A673 (cell line): ENCODE measurements at places on chromosomes 16 and 17.

- no peak for DNase-seq
Measured at GRCh38 chr16:13421726-13422125, 498.2 kb upstream of the ERCC4 start.

DNA sequence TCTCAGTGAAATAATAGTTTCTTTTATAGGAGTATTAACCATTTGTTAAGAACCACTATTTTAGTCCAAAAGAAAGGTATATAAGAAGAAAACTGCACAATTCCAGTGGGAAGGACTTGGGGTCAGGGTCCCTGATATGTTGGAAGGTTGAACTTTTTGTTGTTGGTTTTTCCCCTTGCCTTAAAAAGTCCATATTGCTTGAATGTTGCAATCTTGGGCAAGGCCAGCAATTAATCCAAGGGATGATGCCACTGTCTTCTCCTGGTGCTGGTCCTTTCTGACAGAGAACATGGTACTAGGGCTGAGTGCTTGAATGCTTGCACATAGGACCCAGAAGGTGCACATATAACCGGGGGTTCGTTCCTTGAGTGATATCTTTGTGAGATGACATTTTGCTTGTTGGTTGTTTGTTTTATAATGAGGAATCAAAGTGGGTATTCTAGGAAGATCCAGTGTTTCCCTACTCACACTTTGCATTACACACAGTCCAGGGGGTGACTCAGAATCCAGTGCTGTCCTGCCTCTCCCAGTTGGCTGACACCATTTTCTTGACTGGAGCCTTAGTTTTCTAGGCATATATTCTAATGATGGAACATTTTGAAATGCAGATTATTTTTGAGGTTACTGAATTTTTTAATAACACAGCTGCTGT lies 54.9 kb downstream of the SIAH1 start:
- DNase-seq: no peak

GRCh38 chr16:54720259-54720658 lies 210.4 kb upstream of the IRX5 start:
- no peak for DNase-seq

- DNase-seq: no peak
Measured at GRCh38 chr17:19569785-19570543, 36.3 kb downstream of the SLC47A1 start.

- peak; percentile 26 for DNase-seq
Measured at GRCh38 chr16:54538276-54538675, 251.7 kb upstream of the IRX3 start.

- DNase-seq: no peak
Measured at GRCh38 chr16:1315081-1316032, 5.9 kb downstream of the UBE2I start.

GRCh38 chr17:31224366-31224765 lies 72.7 kb downstream of the OMG start:
- DNase-seq: peak; percentile 39

DNA sequence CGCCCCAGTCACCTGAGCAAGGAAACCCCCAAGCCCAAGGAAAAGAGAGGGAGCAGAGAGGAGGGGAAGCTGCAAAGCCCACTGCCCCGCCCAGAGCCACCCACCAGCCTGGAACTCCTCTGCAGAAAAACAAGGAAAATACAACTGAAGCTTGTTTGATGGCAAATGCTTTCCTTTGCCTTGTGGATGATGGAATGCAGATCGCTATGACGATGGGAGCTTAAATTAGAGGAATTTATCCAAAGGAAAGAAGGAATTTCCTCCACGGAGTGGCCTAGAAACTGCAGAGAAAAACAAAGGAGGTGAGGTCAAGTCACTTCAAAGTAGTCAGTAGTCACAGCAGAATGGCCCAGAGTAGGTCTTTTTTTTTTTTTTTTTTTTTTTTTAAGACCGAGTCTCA lies 31.5 kb upstream of the ASGR2 start:
- DNase-seq: no peak

DNA sequence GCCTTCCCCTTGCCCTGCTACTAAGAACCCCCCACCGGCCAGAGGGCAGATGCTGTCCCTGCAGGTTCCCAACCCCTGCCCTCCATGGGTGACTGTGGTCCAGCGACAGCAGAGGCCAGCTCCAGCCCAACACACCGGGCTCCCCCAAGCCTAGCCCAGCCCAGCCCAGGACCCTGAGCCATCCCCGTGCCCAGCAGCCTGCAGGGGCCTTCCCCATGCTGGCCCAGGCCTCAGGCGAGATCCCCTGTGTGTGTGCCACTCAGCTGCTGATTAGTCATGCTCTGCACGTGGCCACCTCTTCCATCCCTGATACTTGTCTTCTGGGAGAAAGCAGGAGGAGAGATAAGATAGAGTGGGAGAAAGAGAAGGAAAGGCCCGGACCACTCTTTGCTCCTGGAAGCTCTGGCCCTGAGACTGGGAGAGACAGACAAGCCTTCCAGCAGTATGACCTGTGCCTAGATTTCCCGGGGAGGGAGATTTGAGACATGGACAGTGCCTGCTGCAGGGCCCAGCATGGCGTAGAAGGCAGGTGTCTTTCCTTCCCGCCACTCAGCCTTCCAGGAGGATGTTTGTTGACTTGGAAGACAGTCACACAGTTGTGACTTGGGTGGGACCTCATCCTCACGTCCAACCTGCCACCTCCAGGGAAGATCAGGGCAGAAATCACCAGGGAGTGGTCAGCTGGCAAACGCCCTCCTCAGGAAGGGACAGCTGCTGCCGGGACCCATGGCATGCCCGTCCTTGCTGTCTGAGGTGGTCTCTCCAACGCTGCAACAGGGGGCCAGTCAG lies 41.3 kb upstream of the RASD1 start:
- peak; percentile 19 for DNase-seq

DNA sequence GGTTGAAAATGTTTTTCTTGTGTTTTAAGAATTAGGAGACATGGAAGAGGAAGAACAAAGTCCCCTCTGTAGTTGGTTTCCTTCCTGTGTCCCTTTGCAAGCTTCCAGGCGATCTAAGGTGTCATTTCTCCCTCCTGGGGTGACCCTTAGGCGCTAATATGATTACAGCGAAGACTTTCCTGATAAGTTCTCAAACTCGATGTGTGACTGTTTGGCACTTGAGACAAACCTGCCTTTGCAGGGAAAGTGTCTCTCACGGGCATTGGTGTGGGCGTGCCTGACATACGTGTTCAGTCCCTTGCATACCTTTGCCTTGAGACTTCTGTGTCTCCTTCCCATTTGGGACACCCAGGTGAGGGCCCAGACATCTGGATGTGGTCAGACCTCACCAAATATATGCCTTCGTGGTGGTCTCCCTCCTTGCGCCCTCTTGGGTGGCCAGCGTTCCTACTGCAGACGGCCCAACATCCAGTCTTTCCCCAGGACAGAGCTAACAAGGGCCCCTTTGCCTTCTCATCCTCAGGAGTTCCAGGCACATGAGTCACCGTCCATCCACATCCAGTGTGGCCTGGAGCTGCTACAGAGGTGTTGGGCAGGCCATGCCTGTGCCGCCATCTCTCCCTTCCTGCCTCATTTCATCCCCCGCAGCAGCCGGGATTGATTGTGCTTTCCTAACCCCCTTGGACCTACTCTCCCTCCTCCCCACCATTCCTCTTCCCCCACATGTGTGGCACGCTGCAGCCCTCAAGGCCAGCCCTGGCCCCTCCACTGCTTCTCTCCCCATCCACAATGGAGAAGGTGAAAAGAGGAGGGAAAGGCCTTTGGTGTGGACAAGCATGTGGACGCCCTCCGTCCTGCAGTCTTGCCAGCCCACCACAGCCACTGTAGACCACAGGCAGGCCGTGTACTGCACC lies 3.1 kb upstream of the JPT2 start:
- no peak for DNase-seq

DNA sequence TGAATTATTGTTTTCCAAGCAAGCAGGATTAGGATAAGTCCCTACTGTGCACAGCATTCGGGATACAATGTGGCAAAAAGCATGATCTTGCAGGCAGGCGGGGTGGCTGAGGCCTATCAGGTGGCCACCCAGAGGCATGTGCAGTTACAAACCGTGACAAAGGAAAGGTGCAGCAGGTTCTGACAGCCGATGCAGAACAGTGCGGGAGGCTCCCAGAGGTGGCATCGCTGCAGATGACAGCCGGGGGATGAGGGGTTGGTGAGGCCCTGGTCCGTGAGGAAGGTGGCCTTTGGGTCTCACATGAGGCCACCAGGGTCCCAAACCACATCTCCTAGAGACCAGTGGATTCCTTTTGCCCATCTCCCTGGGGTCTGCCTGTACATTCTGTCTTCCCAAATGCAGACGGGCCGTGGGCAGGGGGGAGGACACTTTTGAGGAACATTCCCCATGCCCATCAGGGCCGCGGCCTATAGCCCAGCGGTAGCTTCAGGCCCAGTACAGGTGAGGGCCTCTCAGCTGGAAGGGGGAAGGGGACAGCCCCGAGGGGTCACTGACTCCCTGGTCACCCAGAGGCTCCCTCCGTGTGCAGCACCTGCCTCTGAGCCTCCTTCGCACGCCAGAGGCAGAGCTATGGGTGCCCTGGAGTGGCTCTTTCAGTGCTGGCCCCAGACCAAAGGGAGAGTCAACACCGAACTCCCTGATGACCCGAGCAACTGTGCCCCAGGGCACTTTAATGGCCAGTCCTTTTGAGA lies 85.1 kb downstream of the SOCS1 start:
- no peak for DNase-seq

DNA sequence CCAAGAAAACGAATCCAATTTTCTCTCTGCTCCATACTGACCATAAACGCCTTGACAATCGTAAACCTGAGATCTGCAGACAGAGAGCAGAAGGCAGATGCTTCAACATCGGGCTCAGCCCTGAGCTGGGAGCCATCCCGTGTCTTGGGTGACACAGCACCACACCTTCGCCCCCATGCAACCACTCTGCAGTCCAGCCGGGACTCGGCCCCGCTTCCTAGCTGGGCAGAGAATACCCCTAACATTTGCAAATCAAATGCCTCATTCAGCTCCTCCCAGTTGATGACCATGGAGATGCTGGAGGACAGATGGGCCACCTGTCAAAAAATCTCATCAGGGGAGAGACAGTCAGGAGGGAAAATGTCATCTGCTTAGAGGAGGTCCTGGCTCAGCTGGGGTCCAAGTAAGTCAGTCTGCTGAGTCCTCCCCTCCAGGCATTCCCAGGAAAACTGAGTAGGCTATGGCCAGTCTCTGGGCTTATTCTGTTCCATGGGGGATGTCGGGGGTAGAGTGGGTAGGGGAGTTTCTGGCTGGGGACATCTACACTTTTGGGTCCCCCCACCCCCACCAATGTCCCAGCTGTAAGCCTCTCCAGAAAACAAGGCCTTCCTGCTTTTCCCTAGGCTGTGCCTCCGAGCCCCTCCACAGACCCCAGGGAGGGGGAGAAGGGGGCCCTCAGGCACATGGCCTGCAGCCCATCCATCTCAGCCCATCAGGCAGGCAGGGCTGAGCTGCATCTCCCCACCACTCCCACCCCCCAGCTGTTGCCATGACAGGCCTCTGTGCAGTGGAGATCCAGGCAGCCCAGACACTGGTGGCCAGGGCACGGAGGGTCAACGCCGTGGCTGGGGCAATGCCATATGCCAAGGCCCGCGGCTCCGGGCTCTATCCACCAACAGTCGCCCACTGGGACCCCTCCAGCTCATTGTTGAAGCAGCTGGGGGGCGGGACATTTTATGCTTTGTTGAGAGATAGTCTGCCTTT lies 158.6 kb downstream of the AXIN2 start:
- no peak for DNase-seq

- peak; percentile 41 for DNase-seq
Measured at GRCh38 chr17:1714980-1715802, 5.0 kb upstream of the TLCD2 start.

- DNase-seq: no peak
Measured at GRCh38 chr17:12693640-12694039, 27.9 kb downstream of the MYOCD start.

DNA sequence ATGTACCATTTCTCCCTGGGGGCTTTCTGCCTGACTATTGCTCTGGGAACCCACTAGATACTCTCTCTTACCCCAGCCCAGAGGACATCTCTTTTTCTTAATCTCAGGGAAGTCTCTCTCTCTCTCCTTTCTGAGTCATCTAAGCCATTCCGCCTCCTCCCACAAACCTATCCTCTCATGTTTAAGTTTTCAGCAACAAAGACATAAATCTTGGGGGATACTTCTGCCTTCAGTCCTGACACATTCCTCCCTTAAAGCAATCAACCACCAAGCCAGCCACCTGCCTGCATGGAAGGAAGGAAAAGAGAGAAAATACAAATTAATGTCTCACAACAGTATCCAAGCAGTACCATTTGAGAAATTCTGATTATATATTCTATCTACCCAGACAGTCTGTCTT lies 128.8 kb downstream of the HS3ST2 start:
- no peak for DNase-seq

DNA sequence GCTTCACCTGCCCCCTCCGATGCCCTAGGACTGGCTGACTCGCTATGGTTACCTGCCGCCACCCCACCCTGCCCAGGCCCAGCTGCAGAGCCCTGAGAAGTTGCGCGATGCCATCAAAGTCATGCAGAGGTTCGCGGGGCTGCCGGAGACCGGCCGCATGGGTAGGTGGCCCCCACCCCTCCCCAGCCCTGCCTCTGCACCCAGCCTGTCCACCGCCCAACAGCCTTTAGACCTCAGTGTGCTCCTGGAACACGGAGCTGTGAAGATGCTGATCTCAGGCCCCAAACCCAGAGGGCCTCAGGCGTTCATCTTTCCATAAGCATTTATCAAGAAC lies 993 bp downstream of the MMP25 start:
- DNase-seq: no peak

DNA sequence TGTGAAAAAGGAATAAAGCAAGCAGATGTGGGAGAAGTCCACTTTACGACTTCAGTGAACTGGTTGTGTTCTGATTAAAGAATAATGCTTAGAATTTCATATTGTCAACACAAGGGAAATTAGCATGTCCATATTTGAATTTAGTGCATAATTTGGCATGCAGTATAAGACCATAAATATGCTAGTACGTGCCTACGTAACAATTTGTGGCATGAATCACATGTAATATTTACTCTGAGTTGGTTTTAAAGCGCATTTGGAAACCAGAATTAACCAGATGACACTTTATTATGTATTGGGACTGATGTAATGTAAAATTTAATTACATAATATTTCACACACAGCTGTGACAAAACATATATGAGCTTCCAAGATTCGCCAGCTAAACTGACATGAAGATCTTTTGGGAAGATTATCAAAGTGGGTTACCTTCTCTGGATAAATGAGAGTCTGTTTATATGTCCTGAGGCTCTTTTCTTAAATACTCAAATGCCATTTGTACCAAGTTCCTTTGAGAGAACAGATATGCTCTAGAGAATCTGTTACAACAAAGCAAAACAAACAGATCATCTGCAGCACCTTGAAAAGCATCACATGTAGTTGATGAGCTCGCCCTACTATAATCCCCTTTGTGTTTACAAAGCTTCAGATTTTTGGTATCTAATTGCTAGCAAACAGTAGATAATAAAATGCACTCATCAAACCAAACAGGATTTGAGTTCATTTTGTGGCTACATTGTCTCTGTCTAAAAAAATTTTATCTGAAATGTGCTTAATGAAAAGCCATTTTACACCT lies 1468.6 kb downstream of the CDH11 start:
- DNase-seq: no peak
